ENCODE measurements at places on chromosomes 6 and 20.

DNA sequence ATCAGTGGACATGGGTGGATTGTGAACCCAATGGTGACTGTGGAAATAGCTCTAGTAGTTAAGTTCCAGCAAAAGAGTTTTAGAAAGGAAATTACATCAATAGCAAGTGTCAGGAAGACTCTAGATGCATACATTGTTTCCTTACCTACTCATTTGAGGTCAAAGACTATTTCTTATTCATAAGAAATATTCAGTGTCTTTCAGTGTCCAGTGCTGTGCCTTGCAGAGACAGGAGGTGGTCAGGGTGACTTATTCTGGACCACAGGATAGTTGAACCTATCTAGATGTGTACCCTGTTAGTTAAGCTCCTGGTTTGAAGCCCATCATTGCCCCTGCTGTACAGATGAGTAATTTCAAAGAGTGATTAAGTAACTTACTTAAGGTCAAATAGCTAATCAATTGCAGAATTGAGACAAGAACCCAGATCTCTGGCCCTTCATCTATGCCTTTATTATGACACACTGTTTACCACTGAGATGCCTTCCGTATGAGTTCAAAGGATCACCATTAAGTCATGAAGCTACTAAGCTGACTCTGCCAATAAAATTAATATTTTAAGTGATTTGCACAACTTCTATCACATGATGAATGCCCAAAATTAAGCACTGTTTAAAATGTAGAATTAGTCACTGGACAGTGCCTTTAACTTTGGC is 136.1 kb downstream of the PDSS2 start:
- no peak for DNase-seq

GRCh38 chr6:142189057-142189456 is 42.0 kb downstream of the VTA1 start:
- no peak for DNase-seq

- no peak for DNase-seq
Observed at GRCh38 chr20:48962976-48963771, 41.7 kb downstream of the ARFGEF2 start.

DNA sequence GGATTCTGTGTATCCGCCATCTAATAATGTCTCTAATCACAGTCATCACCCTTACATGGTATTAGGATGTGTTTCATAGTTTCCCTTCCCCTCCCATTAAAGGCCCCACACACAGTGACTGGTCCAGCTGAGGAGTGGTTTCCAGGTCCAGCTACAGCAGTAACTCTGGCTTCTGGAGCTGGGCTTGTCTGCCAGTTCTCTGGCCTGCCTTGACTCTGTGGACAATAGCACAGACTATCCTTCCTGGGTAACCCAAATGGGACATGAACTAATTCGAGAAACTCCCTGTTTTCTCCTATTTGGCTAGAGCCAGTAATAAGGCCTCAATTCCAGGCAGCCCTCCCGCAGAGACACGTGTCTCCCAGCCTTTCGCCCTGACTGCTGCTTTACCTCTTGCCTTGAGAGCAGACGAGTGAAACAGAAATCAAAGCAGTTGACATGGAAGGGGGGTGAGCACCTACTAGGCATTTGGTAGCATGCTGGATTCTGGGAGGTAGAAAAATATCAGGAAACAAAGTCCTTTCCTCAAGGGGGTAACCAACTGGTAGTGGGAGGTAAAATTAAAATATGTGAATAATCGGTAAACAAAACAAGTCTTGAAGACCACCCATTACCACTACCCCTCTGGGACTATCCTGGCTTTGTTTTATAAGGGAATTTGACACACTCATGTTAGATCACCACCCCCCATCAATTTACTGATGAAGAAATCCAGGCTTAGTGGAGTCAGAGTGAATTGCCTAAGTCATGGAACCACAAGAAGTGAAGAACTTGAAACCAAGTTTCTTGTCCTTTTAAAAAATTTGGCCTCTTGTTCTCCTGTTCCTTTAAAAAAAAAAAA is 1.2 kb downstream of the TRAF3IP2 start:
- no peak for DNase-seq

GRCh38 chr6:117477988-117478852 is 4.3 kb upstream of the DCBLD1 start:
- no peak for DNase-seq

DNA sequence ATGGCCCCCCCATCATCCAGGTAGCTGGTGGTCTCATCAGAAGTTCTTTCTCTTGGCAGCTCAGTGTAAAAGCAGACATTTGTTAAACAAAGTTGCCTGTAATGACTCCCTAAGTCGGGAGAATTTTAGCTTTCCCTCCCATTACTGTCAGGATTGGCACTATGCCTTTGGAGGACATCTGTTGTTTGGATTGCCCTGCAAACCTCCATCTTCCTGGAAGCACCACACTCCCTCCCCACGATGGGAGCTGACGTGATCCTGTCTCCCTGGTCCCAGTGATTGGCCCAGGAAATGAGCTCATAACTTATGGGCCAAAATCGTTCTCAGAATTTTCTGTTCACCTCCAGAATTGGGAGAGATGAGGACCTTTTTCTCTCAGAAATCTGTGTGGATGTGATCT is 42.6 kb upstream of the CNR1 start:
- DNase-seq = no peak

GRCh38 chr20:17490501-17490900 is 40.7 kb downstream of the BFSP1 start:
- DNase-seq = no peak

GRCh38 chr6:26327450-26328264 is 37.3 kb upstream of the BTN3A2 start:
- no peak for DNase-seq

- no peak for DNase-seq
Observed at GRCh38 chr6:135936606-135937005, 85.1 kb downstream of the PDE7B start.

DNA sequence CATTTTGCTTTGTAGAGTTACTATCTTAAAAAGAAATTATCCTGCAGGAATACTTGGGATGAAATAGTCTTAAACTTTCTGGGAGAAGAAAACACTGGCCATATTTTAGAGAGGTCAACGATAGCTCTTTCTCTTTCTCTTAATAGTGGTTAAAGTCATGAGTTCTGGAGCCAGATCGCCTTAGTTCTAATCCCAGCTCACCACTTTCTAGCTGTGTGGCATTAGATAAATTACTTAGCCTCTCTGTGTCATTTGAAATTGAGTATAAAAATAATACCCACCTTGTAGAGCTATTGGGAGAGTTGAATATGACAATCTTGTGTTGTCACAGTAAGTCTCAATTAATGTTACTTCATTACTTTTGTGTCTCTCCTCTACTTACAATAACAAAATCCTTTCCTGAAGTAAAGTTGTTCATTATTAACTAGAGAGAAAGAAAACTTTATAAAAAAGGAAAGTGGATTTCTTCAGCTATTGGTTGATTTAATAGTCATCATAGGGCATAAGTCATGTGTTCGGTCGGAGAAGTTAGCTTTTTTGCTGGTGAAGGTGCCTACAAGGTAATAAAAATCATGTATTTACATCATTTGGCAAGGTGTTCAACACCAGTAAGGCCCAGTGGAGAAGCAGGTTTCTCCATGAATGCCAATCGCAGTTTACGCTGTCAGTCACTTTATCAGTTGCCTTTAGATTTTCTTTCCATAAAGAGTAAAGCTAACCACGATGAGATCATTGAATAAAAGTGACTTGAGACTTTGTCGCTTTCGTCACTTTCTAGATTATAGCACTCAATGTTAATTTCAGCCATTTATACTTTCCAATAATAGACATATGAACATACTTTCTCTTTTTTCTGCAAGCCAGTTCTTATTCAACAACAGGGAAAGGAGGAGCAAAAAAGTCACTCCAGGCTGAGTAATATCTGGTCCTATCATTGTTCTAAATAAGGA is 2.0 kb downstream of the NEDD9 start:
- no peak for DNase-seq

GRCh38 chr20:59141818-59142581 is 21.6 kb upstream of the ZNF831 start:
- DNase-seq = no peak

- DNase-seq = no peak
Observed at GRCh38 chr6:91786474-91787184, 1199.8 kb upstream of the MAP3K7 start.

GRCh38 chr6:157227202-157228166 is 95.8 kb downstream of the TMEM242 start:
- DNase-seq = no peak

DNA sequence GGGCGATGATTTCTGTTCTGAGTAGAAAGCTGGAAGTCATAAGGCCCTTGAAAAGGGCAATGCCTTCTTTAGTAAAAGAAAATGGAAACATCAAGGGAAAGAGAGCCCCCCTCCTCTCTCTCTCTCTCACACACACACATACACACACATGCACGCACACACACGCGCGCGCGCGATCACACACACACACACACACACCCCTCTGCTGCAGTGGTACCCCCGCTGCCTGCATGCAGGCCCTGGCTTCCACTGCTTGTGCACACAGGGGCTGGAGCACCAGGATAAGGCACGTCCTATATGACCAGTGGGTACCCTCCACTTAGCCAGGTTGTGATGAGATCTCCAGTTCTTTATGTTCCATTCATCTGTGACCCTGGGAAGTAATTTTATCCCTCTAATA is 300.9 kb downstream of the SLC35F1 start:
- DNase-seq = no peak

GRCh38 chr6:84346372-84346771 is 118.9 kb upstream of the CEP162 start:
- DNase-seq = no peak

DNA sequence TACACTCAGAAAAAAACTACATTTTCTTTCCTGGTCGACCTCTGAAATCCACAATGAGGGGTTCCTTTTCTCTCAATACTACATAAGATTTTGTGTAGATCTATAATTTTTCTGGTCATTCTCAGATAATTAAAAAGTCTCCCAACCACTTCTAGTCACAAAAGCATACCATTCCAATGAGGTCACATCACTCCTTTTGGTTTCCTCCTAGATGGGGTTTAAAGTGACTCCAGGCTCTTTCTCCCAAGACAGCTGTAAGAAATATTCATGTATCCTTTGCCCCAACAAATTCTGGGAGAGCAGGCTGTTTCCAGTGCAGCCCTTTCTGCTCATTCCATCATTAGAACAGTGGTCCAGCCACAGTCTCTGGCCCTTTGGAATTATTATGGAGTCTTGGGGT is 43.1 kb upstream of the BEND6 start:
- no peak for DNase-seq

DNA sequence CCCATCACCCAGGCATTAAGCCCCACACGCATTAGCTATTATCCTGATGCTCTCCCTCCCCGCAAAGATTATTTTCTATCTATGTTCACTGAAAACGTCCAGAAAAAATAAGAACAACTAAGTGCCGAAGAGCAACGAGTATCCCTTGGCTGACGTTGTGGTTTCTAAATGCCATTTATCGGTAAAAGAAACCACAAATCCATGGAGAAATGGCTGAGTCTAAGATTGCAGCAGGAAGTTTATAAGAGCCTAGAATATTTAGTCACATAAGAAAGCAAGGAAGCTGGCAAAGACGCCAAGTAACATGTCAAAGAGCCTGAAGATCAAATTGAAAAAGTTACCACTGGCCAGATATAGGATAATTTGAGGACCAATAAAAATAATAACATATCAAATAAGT is 18.1 kb upstream of the NOX3 start:
- no peak for DNase-seq

DNA sequence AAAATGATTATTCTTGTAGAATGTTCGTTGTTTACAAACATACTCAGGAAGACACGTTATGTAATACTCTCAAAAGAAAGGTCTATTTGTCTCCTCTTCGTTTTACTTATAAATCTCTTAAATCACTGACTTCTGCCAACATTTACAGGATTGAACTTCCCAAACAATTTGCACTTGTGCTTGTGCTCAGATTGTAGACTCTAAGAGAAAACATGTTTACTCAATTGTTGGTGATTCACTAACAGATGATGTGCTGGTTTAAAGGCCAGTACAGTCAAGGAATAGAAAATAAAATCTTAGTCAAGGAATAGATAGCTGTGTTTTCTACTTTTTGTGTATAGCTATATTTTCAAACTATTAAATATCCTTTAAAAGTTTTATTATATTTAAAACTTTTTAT is 172.8 kb downstream of the GJA1 start:
- no peak for DNase-seq

- no peak for DNase-seq
Observed at GRCh38 chr6:19209202-19209601, 628.0 kb upstream of the ID4 start.
